ENCODE measurements at places on chromosomes 1 and 21.

DNA sequence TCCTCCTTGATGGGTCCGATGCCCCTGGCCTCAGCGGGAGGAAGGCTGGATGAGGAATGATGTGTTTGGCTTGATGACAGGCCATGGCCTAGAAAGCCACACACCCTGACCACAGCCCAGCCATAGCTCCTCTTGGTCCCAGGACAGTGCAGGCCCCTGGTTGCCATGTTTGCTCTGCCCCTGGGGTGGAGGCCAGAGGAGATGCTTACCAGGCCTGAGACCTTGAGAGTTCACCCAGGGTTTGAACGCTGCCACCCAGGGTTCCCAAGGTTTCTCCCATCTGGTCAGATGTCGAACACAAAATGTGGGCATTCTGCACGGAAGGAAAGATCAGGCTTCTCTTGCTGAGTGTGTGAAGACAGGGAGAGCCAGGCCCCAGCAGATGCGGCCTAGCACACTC, 2.6 kb downstream of the C1orf226 start:
- DNase-seq, result no peak

GRCh38 chr1:42461196-42461595, 1.9 kb upstream of the CCDC30 start:
- no peak for DNase-seq

DNA sequence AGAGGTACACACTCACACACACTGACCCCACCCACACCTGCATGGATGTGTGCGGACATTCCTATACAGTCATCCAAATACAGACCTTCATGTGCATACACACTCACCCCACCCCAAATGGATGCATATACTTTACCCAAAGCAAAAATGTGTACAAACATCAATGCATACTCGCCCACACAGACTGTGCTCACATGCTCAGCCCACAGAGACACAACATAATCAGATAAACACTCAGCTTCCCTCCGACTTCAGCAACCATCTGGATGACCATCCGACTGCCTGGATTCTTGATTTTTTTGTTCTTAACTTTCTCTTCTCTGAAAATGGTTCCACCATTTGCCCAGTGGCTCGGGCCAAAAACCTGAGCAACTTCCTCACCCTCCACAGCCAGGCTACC, 24.4 kb upstream of the GJB5 start:
- DNase-seq, result no peak

GRCh38 chr1:233356705-233356987, 29.1 kb downstream of the MAP3K21 start:
- DNase-seq, result no peak

DNA sequence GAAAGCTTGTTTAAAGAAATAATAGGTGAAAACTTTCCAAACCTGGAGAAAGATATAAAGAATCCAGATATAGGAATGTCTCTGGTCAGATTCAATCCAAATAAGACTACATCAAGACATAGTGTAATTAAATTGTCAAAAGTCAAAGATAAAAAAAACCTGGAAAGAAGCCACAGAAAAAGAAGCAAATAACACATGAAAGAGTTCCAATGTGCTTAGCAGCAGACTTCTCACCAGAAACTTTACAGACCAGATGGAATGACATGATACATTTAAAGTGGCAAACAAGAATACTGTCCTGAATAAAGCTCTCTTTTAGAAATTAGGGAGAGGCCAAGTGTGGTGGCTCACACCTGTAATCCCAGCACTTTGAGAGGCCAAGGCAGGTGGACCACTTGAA, 1039.9 kb downstream of the KCNT2 start:
- DNase-seq, result no peak

- DNase-seq, result no peak
Observed at GRCh38 chr1:225446595-225446960, 18.7 kb upstream of the LBR start.

DNA sequence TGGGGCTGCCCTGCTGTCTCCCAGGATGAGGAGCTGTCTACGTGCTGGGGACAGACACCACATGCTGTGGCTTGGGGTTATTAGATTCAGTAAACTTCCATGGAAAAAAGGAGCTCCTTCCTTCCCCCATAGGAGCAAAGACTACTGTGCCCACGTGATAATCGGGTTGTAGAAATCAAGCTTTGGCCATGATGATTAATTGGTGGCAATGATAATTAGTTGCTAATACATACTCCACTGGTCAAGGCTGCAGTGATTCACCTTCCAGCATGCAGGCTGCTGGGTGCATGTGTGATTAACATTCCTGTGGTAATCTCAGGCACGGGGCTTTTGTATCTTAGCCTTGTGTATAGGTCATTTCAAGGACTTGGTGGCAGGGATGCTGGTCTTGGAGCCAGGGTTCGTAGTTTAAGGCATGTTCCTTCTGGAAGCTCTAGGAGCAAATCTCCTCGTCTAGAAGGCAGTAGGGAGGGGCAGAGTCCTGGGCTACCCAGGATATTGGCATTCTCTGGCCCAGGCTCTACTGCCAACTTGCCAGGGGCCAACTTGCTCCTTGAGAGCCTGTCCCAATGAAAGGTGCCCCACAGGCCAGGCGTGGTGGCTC, 41.4 kb downstream of the TMCO4 start:
- no peak for DNase-seq

DNA sequence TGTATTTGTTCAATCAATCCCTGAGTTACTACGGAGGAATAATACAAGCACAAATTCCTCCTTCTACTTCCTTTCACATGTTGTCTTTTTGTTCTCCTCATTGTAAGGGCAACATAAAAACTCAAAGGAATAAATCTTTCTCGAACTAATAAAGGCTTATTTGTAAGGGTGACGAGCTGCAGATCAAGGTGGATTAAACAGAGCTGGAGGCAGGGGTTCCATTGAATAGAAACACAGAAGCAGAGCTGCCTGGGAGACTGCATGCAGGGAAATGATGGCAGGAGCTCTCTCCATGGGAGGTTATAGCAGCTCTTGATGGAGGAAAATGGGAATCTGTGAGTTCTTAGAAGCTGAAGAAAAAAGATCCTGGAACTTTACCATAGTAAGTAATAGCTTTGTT, 160.2 kb downstream of the CYYR1 start:
- no peak for DNase-seq

- peak; percentile 80 for DNase-seq
Observed at GRCh38 chr1:60281360-60281932, 207.9 kb upstream of the C1orf87 start.

DNA sequence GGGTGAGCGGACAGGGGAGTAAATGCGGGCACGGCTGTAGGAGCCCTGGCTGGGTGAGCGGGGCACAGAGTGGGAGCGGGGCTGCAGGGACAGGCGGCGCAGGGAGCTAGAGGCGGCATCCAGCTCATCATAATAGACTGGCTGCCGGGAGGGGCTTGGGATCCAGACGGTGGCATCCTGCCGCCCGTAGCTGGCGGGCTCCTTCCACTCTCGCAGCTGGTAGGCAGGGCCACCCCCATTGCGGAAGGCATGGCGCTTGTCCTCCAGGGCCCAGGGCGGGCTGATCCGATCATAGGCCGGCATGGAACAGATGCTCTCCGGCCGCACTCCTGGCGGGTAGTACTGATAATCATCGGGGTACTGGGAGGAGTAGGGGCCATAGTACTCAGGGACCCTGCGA, 43.7 kb upstream of the GOLT1A start:
- no peak for DNase-seq

DNA sequence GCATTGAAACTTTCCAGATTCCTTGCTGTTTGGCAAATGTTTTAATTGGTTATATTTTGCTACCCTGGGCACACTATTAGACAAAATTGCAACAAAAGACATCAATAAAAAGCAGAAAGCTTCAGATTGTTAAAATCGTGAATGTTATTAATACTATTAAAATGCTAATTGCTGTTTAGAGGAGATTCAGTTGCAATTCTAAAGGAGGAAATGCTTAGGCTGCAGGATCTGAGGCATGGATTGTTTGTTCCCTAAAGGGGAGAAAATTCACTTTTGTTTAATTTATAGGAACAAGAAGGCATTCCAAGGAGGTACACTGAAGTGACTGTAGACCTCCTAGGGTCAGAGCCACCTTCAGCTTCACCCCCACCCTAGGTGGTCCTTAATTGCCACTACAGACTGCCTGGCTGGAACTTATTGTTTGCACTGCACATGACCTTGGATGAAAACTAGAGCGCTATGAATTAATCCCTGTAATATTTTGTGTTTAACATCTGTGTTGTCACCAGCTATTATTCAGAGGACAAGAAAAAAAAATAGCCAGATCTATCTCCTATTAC, 1266.9 kb upstream of the ADGRL2 start:
- DNase-seq, result no peak

DNA sequence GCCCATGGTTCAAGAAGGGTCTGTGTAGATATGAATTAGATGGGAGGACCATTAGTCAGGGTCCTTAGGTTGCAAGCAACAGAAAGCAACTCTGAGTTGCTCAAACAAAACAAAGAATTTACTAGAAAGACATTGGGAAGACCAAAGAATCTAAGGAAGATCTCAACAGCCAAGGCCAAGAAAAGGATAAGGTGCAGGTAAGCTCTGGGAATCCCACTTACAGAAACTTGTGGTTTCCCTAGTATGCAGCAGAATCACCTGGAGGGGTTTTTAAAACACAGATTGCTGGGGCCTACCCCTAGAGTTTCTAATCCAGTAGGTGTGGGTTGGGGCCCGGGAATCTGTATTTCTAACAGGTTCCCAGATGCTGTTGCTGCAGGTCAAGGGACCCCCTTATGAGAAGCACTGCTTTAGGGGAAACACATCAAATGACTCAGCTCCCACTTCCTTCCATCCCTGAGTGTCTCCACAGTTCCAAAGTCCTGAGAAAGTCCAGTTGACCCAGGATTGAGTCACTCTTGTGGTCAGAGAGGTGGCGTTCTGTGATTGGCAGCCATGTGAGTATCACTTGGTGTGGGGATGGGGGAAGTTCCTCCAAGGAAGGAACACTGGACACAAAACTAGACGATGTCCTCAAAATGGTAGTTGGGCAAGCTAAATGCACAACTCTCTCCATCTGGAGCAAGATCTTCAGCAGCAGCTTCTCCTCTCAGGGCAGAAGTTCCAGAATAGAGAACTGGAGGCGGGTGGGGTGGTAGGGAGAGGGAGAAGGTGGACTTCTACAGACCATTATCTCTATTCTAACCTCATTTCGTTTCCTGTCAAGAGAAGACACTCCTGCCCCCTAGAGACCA, 24.2 kb upstream of the EYA3 start:
- no peak for DNase-seq

DNA sequence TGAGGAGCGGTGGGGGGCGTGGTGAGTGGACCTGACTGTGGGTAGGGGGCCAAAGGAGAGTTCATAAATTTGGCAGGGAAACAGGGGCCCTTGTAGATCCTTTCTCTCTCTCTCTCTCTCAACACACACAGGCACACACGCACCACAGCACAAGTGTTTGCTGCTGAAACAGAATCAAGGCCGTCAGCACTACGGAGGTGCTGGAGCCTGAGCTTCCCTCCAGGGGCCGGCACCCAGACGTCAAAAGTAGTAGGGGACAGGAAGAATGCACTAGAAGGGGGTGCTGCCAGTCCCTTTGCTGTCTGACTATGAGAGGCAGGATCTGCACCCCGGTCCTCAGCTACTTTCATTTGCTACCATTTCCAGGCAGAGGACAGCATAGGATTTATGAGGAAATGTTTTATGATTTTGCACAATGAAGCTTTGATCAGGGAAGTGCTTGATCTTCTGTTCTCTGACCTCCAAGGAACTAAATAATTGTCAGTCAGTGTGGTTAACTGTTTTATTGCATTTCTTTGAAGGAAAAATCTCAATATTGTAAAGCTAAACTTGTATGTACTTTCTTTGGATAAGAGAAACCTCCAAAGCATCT, 74.3 kb upstream of the FAM3B start:
- DNase-seq, result no peak

DNA sequence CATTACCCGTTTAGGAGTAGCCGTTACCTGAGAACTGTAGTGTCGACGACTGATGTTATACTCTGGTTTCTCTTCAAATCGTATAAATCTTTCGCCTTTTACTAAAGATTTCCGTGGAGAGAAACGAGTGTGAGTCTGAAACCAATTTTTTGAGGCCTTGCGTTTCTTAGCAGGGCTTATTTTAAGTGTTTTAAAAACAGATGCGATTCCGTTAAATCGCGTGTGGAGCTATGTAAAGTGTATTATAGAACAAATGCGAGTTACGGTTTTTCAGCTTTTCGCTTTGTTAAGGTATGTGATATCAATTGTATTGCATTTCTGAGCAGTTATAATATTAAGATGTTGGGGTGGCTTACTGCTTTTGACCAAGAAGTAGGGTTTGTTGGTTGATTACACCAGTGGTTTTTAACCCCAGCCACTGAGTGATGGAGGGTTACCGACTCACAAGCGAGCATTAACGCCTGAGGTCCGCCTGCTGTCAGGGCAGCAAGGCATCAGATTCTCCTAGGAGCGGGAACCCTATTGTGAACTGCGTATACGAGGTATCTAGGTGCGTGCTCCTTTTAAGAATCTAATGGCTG, 18.0 kb downstream of the KIAA2013 start:
- peak; percentile 90 for DNase-seq

DNA sequence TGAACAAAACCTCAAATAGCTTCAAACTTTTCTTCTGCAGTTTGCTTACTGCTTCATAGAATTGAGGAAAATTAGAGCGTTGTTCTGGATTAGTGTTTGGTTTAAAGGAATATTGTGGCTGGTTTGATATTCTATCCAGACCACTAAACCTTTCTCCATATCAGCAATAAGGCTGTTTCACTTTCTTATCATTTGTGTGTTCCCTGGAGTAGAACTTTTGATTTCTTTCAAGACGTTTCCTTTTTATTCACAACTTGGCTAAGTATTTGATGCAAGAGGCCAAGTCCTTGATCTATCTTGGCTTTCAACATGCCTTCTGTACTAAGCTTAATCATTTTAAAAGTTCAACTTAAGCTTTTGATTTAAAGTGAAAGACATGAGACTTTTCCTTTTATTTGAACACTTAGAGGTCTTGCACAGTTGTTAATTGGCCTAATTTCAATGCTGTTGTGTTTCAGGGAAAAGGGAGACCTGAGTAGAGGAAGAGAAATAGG, 359.1 kb downstream of the S1PR1 start:
- DNase-seq, result no peak

GRCh38 chr1:94463056-94463764, 45.0 kb downstream of the ABCD3 start:
- DNase-seq, result no peak

- DNase-seq, result no peak
Observed at GRCh38 chr1:29563092-29563491, 326.8 kb downstream of the PTPRU start.

- no peak for DNase-seq
Observed at GRCh38 chr1:2425892-2426291, 13.5 kb upstream of the PEX10 start.

- DNase-seq, result no peak
Observed at GRCh38 chr1:172939475-172939874, 111.3 kb downstream of the TNFSF18 start.

DNA sequence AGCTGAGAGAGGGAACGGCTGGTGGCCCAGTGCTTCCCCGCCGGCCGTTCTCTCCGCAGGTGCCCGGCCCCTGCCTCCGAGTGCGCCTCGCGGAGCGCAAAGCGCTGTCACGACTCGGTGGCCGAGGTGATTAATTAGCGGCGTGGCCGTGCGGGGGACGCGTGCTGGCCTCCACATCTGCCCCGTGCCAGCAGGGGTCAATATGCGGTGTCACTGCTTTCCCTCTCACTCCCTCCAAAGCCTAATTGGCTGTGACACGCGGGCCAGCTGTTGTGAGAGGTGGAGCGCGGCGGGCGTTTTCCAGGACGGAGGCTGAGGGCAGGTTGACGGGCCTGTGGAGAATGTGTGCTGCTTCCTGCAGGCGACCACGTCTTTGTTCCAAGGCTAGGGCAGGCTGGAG, 239.0 kb downstream of the LMX1A start:
- DNase-seq, result no peak
